Tongue (tissue), 3 donors: ENCODE measurements at places on chromosomes 11 and 22. TPM values are rescaled to one million over a fixed set of nuclear protein-coding genes. Genes with fewer than 3 reads are reported as not detected.
A peak's percentile ranks its signal among the peaks of the same experiment; 100 is the strongest.

DNA sequence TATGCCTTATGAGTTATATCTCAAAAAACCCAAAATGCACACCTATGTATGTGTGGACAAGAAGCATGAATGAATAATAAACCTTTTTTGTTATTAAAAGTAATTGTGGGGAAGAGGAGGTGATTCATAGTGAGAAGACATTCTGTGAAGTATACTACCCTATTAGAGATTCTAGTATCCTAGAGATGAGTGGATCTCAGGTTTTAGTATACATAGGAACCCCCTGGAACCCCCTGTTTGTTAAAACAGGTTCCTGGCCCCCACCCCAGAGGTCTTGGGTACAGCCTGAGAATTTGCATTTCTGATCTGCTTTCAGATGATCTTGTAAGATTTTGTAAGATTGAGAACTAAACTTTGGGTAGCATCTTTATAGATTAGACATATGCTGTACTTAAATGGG is 17.5 kb downstream of the NUCB2 start:
- DNase-seq = no peak

The HIC2 gene
- total RNA-seq = 6.5 TPM

The MAP6 gene
- total RNA-seq = 8.9 TPM

DNA sequence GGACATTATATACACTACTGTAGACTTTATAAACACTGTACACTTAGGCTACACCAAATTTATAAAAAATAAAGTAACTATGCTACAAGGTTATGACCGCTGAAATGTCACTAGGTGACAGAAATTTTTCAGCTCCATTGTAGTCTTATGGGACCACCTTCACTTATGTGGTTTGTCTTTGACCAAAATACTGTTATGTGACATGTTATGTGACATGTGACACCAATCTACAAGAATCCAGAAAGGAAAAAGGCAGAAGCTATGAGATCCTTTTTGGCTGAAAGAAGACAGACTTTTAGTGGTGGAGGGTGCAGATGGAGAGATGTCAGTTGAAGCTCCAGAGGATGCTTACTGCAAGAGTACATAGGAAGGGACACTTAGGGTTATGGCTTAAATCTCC is 1378.4 kb upstream of the TENM4 start:
- DNase-seq = no peak

The PRODH gene
- 7.6 TPM for total RNA-seq

DNA sequence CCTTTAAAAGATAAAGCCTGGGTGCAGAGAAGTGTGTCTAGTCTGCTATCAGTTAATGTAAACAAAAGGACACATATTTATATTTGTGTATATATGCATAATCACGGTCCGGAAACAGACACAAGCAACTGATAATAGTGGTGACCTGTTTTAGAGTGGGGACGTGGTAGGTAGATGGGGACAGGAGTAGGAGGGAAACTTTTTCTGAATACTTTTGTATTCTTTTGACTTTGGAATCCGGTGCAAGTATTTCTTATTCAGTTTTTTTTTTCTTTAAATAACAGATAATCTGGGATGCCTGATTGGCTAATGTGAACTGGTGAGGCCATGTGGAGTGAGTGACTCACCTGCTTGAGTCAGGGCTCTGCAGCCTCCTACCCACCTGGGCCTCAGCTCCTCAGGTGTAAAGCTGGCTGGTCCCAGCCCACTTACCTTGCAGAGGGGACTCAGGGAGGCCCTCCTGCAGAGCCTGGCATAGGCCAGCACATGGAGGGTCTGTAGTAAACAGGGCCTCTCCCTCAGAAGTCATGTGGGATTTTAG is 15.3 kb downstream of the MICAL2 start:
- no peak for DNase-seq

DNA sequence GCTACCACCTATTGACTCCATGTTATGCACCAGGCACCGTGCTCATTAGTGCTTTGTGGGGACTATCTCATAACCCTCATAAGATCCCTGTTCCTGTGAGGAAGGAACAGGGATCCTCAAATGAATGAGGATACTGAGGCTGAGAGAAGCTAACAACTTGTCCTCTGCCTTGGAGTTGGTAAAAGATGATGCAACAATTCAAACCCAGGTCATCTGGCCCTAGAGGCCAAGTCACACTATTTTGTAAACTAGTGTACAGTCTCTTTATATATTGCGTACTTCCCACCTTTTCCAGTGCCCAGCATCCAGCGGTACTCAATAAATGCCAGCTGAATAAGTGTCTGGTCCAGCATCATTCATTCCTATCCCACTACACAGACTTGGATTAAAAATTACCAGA is 92.6 kb downstream of the RCN1 start:
- DNase-seq = no peak

DNA sequence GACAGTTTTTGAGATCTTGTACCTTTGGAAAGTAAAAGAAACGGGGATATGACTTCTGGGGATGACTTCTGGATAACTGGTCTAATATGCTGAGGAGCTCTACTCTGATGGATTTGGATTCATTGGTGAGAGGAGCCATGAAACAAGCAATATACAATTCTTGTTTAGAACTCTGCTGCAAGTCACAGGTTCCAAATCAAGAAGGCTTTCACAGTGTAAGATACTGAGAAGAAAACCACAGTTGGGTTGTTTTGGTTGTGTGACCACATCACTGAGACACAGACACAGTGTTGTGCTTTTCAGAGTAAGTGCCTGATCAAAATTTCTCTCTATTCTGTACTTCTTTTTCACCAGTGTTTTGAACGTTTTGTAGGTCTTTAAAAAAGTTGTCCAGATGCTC is 13.1 kb upstream of the UCP2 start:
- DNase-seq = no peak

The MPEG1 gene
- total RNA-seq = 7.5 TPM

DNA sequence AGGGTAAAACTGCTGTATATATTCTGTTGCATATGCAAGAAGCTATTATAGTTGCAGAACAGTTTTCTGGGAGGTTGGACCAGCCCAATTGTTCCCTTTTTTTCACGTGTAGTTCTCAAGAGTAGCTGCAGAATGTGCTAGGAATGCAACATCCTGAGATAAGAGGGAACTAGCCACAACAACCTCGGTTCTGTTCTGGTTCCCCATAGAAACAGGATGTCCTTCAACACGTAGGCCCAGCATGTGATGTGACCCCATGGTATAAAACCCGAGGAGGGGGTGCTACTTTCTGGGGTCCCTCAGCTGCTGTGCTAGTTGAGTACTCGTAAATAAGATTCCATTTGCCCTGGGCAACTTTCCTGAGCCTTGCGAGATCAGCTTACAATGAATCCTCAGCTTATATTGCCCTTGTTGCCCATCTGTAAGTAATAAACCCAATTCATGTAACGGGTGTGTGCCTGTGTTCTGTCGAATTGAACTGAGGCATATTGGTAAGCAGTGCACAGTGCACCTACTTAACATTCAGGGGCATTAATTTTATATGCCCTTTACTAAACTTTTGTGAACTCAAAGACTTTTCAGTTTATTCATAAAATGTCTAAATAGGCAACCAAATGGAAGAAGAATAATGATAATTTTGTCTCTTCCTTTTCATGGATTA is 23.0 kb upstream of the TRAF6 start:
- DNase-seq = no peak

GRCh38 chr22:42294034-42294985 is 23.9 kb upstream of the TCF20 start:
- peak; percentile 82 for DNase-seq

The SCN3B gene
- 18.5 TPM for total RNA-seq

The OR51L1 gene
- not detected for total RNA-seq

GRCh38 chr11:108562746-108563581 is 30.6 kb downstream of the EXPH5 start:
- peak; percentile 29 for DNase-seq

The CSTPP1 gene
- total RNA-seq = 15.2 TPM

The NPTXR gene
- total RNA-seq = 12.3 TPM

- no peak for DNase-seq
Observed at GRCh38 chr11:67450796-67451657, 1.5 kb downstream of the GPR152 start.

The CHST1 gene
- total RNA-seq = 5.6 TPM
